ENCODE measurements at places on chromosomes 4 and X.

- no peak for DNase-seq
Observed at GRCh38 chr4:76923619-76924357, 25.8 kb upstream of the SEPTIN11 start.

DNA sequence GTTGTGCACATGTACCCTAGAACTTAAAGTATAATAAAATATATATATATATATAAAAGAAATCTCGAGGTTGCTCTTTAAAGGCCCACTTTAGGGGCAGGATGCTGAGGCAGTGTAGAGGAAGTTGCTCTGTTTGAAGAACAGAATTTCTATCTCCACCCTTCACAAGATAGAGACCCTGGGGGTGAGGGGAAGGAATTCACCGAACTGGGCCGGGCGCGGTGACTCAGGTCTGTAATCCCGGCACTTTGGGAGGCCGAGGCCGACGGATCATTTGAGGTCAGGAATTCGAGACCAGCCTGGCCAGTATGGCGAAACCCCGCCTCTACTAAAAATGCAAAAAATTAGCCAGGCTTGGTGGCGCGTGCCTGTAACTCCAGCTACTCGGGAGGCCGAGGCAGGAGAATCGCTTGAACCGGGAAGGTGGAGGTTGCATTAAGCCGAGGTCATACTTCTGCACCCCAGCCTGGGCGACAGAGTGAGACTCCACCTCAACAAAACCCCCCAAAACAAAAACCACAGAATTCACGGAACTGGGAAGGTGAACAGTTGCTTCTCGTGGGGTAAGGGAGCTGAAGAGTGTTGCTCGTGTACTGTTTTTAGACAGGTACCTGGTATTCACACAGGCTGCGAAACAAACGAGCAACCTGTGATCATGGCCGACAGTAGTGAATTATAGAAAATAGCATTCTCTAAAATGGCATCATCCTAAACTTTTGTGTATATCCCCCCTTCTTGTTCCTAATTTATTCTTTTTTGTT, 6.2 kb downstream of the PLAC8 start:
- no peak for DNase-seq

- DNase-seq = no peak
Observed at GRCh38 chr4:153434190-153434589, 32.0 kb upstream of the TMEM131L start.

- DNase-seq = no peak
Observed at GRCh38 chrX:15416133-15416993, 32.1 kb upstream of the VEGFD start.

DNA sequence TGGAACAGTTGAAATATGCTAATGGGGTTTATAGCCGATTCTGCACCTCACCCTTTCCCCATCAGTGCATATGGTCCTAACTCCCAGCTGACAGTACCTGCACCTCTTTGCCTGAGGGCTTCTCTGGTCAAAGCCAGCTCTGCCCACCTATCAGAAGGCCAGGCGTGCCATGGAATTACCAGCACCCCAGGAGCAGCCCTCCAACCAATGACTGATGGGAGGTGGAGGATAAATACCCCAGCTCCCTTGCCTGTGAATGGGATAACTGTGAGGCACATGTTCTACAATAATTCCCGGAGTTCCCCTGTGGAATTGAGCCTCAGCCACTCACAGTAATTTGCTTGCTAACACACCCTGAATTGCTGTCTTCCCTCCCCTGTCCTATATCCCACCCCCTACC, 572.0 kb downstream of the BCOR start:
- no peak for DNase-seq

- no peak for DNase-seq
Observed at GRCh38 chr4:142112451-142112850, 476.1 kb downstream of the IL15 start.

- no peak for DNase-seq
Observed at GRCh38 chr4:139526928-139527327, 29.1 kb downstream of the SETD7 start.

GRCh38 chr4:10982305-10982704, 297.7 kb upstream of the CLNK start:
- no peak for DNase-seq

DNA sequence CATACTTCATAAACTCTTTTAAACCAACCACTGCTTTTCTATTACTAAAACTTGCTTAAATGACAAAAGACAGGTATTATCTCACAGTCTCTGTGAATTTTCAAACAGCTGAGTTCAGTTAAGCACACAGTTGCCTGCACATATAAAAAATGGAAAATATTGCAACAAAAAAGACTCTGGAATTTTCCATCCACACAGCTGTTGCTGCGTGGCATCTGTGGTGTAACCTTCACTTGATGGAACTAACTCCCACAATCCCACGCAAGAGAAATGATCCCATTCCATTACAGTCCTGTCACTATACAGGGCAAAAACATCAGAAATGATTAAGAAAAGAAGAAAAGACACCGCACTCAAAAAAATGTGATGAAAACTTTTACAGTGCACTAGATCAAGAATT, 149.8 kb upstream of the TBL1X start:
- no peak for DNase-seq

- DNase-seq = no peak
Observed at GRCh38 chr4:2646396-2647149, 109.6 kb downstream of the TNIP2 start.

- no peak for DNase-seq
Observed at GRCh38 chr4:184937745-184938144, 80.5 kb upstream of the HELT start.

- DNase-seq = peak; percentile 75
Observed at GRCh38 chr4:77921701-77922100, 59.1 kb downstream of the MRPL1 start.

DNA sequence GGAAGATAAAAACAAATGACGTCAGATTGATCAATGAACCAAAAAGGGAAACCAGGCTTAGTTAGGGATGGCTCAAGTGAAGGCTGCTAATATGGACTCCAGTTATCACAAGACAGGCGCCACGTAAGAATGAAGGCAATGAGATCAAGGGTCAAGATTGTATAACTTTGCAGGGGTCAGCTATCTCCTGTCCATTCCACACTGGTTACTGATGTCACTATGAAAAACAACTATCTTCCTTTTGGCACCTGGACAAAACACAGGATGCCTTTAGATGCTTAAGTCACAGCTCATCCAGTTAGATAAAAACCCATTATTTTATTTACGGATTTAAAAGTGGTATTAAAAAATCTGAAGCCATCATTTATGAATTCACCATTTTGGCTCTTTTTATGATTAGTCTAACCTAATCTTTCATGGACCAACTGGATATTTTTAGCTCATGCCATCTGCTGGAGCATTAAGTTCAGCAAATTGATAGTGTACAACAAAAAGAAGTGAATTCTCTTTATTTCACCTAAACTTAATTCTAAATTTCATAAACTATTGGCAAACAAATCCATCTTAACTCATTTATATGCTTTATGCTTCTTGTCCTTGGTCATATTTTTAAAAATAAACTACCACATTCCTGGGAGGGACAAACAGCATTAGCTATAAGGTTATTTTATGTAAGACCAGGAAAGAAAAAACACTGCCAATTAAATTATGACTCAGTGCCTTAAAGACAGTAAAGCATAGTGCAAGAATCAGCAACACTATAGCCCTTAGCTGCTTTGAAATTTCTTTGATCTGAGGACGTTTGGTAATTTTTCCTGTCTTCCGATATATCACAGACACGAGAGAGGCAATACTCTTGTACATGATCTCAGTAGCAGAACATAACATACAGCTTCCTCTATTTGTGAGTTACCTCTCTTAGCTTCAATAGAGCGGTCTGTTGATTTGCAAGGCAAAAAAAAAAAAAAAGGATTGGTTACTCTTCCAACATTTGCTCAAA, 27.0 kb downstream of the DHX15 start:
- peak; percentile 18 for DNase-seq

DNA sequence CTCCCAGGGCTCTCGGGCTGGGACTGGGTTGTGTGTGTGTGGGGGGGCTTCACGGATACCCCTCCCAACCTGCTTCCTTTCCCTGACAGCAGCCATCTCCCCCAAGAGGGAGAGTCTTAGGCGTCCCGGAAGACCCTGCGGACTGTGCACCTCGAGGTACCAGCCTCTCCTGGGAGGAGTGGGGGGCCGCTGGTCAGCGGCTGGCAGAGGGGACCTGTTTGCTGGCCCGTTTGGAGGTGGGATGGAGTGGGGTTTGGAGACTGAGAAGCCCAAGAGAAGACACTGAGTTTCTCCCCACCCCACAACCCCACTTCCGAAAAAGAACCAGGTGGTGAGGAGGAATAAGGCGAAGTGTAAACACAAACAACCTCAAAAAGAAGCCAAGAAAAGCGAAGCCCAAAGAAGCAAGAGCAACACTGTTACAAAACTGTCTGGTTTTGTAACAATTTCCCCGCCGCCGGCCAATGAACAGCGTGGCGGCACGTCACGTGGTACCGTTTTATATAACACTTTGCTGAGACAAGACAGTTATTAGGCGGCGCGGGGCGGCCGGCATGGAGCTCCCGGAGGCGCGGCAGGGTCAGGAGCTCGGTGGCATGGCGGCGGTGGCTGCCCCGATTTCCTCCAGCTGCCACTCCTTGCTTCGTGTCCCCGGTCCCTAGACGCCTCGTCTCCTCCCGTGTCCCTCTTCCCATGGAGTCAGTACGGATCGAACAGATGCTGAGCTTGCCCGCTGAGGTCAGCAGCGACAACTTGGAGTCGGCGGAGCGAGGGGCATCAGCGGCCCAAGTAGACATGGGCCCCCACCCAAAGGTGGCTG, at the start of gene LONRF3:
TSS of gene LONRF3 (plus strand) at position 531 of the 820 bp plus-strand sequence. CDS start at position 694, 163 bp downstream.
- DNase-seq = no peak

DNA sequence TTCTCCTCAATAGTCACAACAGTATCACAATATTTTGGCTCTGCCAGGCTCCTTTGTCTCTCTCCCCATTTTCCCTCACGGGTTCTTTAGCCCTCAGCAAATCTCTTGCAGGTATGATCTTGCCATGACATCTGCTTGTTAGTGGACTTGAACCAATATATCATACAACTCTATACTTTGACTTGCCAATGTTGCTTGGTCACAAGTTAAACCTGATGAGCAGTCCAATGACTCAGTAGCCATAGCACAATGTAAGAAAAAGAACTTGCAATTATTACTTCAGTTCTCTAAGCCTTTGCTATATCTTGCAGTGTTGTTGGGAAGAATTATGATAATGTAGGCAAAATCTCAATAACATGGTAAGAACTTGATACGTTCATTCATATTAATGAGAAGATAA, 174.6 kb upstream of the NRK start:
- no peak for DNase-seq

DNA sequence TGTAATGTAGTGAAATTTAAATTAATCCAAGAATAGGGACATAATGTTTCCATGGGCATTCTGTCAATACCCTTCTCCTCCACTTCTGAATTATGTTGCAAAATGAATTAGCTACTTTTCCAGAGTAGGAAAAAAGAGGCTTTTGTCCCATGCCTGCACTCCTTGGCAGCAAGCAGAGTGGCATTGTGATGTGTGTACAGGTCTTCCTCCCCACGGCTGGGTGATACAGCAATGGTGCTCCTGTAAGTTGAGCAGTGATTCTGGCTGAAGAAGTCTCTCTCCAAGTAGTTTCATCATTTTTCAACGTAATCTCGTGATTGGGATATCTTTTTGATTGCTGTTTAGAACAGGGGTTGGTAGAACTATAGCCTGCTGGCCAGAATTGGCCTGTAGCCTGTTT, 59.9 kb downstream of the KIT start:
- DNase-seq = no peak

DNA sequence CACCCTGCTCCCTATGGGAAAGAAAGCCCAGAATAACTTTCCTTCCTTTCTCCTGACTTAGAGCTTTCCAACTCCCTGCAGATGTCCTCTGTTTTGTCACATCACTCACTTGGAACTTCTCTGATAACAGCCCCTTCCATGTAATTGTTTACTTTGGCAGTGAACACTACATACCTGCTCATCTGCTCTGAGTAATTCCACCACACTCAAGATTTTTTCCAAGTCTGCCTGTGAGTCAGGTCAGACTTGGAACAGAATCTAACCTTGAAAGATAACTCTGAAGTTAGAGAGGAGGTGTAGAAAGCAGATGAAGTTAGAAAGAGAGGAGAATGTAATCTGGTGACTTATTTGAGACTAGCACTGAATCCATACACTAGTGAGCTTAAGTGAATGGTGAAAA, 7.4 kb downstream of the MAGEB10 start:
- peak; percentile 1 for DNase-seq

DNA sequence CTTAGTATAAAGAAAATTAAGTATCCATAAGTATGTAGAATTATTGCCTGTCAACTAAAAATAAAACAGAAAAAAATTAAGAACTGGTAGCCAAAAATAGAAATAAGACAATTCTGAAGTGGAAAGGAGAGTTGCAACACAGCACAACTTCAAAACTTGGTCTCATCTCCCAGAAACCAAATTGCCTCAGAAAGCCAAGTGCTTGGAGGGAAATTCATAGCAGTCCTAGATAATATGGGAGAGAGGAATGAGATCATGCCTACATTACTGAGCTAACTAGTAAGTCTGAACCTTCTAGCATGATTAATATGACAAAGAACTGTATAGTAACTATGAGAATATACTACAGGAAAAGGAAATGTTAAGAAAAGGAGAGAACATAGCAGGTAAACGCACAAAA, 256.5 kb downstream of the LDB2 start:
- DNase-seq = no peak

DNA sequence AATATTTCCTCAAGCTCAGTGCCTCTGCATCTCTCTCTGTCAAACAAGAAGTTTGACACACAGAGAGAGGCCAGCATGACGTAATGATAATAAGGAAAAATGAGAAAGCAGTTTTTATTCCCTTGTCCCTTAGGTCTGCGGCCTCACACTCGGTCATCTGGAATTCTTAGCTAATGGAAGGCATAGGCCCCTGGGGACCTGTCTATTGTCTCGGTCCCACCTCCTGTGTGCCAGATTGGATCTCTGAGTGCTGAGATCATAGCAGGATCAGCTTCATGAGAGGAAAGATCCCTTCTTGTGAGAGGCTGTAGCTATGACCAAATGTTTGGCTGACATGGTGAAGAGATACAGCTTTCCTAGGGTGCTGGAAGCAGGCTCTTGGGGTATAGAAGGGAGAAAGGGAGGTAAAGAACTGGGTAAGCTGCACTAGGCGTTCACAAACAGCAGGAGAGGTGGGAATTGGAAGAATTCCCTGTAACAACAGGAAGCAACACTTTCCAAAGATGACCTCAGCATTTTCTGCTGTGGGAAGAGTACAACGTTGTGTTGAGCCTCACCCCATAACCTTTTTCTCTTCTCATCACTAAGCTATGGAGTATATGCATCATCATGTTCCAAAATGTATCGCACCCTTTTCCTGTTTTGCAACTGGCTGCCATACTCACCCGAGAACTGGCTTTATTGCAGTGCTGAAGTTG, 20.2 kb downstream of the TMEM31 start:
- DNase-seq = peak; percentile 57

DNA sequence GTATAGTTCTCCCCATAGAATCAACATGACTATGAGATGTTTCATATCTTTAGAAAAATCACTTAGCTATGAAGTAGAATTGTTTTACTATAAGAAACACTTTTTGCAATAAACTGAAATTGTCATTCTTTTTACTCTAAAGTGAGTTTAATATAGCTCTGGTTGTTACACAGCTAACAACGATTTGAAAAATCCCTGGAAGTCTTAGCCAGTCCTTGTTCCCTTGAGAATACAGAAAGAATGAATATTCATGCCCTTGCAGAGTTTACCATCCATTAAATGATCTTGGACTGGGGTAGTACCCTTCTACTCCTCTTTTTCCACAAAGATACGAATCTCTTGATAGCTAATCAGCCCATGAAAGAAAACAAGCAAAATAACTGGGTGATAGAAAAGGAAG, 141.8 kb downstream of the JADE1 start:
- no peak for DNase-seq

All from fibroblast of skin of left biceps (primary cell).